ENCODE measurements at places on chromosomes 6 and 20. TPM values are rescaled to one million over a fixed set of nuclear protein-coding genes. Genes with fewer than 3 reads are reported as not detected.

- no peak for DNase-seq
Observed at GRCh38 chr6:35508027-35508426, 4.7 kb downstream of the TULP1 start.

DNA sequence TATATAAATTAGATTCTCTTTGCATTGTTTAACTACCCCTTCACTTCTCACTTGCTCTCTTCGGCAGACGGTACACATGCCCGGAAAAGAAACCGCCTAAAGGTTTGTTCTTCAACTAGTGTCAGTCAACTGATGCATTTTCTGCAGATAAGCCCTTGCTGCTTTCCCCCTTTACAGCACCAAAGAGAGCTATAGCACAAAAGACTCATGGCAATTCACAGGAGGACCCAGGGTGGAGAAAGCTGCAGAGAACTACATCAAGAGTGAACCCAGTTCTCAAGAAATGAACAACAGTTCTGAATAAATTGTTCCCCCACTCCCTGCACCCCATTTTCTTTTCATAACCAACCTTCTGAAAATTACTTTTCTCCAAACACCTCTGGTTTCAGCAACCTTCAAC lies 8.9 kb downstream of the CD164 start:
- DNase-seq = no peak

DNA sequence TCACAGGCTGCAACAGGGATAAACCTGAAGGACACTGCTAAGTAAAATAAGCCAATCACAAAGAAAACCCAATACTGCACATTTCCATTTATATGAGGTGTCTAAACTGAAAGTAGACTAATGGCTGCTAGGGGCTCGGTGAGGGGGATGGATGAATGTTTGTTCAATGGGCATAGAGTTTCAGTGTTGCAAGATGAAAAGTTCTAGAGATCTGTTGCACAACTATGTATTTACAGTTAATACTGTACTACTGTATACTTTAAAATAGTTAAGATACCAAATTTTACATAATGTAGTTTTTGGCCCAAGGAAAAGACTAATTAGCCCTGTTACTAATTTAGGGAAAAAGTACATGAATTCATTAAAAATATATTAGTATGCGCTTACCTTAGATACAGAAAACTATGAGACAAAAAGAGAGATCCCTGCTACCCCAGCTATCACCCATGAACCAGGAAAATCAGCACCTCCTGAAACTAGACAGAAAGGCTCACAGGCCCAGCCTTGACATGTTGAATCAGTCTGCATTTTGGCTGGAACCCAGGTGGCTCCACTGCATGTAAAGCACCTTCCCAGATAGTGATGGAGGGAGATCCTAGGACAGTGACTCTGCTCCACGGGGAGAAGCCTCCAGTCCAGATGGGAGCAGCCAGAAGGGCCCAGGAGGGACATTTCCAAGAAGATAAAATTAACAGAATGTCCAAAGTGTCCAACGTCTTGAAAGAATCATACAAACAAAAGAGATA lies 16.1 kb downstream of the HLA-F start:
- no peak for DNase-seq

GRCh38 chr6:158825951-158826306 lies 6.8 kb upstream of the EZR start:
- DNase-seq = peak; percentile 79

DNA sequence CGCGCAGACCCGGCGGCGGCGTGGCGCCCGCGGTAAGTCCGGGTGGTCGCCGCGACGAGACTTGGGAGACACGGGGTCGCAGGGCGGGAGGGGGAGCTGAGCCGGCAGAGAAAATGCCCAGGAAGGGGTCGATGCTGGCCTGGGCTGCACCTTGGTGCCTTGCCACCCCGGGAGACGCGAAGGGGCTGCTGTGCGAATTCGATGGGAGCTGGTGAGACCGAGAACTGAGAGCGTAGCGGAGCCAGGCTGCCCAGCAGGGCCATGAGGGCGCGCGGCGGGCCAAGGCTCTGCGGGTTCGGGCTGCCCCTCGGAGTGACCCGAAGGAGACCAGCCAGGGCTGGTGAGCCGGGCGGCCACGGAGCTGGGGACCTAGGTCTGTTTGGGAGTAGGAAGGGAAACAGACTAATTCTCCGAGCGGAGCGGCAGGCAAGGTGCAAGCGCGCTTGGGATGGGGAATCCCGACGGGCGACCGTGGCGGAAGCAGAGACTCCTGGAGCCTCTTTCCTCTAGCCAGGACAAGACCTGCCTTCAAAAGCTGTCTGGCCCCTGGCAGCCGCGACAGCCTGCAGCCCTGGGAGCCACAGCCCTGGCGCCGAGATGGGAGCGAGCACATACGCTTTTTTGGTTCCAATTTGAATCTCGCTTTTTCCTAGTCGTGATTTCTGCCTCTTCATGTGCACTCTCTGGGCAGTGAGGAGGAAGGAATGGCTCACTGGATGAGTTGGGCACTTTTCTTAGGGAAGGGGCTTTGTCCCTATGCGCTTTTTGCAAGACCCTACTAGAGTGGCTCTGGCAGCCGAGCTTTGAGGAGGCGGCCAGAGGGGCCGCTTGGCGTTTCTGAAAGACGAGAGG lies 691 bp downstream of the SYNDIG1 start:
- DNase-seq = peak; percentile 33

GSTA2 gene
- total RNA-seq = not detected
